ENCODE measurements at places on chromosomes 13 and 19. TPM values are rescaled to one million over a fixed set of nuclear protein-coding genes. Genes with fewer than 3 reads are reported as not detected.

DNA sequence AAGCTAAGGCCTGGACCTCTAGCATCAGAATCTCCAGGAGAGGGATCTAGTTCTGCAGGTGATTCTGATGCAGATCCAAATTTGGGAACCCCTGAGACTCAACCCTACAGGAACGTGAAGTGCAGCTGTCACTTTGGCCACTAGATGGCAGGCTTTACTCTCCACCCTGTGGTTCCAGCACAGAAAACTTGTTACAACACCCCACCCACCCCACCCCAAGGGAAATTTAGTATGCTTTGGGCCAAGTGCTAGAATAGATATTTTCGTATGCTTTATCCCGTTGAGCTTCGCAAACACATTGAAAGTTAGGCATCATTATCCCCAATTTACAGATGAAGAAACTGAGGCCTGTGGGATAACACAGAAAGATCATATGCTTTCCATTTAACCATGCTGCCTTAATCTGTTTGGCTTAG is 232.0 kb downstream of the B3GLCT start:
- DNase-seq, result peak; percentile 35

DNA sequence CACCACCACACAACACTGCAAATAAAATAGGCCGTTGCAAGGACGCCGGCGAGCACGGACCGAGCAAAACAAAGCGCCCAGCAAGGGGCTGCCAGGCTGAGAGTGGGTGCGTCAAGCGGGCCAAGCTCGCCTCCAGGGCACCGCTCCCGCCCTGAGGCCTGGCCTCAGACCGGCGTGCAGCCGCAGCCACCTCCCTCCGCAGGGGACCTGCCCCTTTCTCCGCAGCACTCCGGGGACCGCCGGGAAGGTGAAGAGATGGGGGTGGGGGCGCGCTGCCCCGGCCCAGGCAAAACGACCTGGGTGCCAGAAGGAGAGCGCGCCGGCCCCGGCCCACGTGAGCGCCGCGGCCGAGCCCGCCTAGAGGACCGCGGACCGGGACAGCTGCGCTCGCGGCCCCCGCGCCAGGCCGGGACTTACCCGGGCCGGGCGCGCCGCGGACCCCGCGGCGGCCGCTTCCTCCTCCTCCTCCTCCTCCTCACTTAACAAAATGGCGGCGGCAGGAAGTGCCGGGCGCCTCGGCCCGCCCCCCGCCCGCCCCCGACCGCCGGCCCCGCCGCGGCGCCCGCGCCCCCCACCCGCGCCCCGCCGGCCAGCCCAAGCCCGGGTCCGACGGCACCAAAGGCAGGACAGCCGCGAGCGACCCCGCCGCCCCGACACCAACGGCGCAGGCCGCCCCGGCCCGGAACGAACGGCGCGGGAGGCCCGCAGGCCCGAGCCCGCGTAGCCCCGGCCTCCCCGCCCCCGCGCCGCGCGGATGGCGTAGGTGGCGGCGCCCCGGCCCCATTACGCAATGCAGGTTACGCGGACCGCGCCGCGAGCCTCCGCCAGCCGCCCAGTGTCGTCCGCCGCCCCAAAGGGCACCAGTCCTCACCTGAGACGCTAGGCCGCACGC is 674 bp downstream of the BRD4 start:
- peak; percentile 65 for DNase-seq

DNA sequence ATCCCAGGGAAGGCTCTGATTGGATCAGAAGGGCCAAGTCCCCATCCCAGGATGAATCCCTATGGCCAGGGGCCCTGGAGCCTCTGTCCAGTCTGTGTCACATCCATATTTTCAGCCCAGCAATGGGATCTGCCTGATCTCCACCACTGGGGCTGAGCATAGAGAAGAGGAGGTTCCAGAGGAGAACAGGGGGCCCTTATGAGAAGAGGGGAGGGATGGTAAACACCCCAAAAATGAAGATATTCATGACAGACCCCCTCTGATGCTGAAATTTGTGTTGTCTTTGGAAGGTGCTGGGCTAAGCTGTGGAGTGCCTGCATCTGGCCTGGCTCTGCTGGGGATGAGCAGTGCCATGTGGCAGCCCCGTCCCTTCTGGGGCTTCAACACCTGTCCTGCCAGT is 14.5 kb downstream of the KLHL26 start:
- no peak for DNase-seq

DNA sequence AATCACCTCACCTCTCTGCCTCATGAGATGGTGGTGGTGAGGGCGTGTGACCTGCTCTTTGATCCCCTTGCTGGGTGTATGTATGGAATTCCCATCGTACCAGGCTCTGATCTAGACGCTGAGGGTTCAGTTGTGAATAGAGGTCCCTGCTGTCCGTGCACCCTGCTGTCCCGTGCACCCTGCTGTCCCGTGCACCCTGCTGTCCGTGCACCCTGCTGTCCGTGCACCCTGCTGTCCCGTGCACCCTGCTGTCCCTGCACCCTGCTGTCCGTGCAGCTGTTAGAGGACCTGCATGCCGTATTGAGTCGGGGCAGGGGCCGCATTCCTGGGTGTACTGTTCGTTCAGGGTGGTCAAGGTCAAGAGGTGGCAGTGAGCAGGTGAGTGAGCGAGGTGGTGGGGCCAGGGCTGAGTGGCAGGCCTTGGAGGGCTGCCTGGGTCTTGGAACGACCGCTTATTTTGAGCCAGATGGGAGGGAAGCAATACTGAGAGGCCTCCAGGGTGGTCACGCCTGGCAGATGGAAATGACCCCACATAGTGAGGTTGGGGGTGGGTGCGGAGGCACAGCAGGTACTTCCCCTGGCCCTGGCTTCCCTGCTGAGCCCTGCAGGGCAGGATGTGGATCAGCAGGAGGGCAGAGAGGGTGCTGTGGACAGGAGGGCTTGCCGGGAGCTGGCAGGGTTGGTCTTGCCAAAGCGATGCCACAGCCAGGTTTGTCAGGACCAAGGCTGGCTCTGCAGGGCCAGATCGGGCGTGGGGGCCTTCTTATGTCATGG is 4.6 kb upstream of the EPN1 start:
- no peak for DNase-seq

GRCh38 chr13:46057256-46058015 is 4.9 kb upstream of the ZC3H13 start:
- DNase-seq, result no peak

GRCh38 chr13:47066226-47066625 is 169.4 kb upstream of the HTR2A start:
- no peak for DNase-seq

FNDC3A gene
- total RNA-seq, result 73.4 TPM

PDX1 gene
- total RNA-seq, result not detected

ZNF296 gene
- total RNA-seq, result under 0.01 TPM

Measured in fibroblast of villous mesenchyme (primary cell).